ENCODE measurements at places on chromosomes 1 and 21.

DNA sequence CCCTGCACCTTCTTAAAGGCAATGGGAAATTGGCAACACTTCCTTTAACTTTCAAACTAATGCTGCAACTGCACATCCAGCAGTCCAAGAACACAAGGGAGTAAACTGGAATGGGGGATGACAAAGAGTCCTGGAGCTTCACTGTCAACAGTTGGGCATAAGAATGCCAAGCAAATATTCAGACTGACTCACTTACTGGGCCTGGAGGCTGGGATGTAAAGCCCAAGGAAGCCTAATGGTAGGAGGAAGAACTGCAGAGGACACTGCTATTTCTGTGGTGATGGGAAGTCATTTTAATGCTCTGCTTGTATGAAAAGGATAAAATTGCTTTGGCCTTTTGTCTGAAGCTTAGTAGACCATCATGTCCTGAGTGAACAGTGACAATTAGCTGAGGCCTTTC lies 15.7 kb upstream of the DMRTA2 start:
- DNase-seq: no peak

DNA sequence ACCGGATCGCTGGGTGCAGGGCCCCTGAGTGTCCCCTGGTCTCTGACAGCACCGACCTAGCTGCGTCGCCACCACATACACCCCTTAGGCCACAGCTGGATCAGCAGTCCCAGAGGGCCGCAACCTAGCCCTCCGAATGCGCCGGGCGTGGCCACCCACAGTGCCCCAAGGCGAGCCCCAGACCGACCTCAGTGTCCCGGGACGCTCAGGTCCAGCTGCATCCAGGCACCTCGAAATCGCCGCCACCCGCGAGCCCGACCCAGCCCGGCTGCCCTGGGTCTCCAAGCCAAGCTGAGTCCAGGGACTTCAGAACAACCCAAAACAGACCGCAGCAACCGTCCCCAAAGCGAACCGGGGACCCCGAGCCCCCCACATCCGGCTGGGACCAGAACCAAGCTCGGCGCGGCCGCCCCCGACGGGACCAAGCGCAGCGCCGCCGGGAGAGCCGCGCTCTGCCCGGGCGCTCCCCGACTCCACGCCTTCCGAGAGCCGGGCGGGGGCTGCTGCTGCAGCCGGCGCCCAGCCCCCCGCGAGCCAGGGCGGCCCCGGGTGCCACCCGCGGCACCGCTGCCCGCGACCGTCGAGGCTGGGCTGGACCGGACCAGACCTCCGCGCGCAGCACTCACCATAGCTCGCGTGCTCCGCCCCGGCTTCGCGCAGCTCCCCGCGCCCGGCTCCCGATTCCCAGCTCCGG lies 54.6 kb upstream of the ECE1 start:
- no peak for DNase-seq

GRCh38 chr1:117030271-117030877 lies 28.8 kb downstream of the CD101 start:
- no peak for DNase-seq

DNA sequence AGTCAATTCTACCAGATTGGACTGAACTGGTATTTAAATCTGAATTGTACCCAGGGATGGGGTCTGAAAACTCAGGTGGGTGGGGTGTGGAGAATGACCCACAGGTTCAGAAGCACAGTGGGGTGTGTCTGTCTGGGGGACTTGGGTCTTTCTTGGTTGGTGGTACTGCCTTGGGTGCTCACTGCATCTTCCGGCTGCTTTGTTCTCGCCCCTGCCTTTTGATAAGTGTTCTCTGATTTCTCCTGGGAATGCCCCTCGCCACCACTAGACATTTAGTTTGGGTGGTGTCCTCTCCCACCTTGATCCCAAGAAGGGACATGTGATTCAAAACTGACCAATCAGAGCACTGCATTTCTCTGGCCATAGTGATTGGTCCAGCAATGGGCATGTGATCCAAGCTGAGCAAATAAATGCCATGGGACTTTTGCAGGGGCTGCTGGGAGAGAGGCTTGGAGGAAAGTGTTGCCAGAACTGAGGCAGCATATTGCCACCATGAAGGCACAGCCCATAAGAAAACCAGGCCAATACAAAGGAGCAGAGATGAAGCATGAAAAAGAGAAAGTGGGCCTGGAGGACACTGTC lies 270.5 kb downstream of the NPHP4 start:
- no peak for DNase-seq

DNA sequence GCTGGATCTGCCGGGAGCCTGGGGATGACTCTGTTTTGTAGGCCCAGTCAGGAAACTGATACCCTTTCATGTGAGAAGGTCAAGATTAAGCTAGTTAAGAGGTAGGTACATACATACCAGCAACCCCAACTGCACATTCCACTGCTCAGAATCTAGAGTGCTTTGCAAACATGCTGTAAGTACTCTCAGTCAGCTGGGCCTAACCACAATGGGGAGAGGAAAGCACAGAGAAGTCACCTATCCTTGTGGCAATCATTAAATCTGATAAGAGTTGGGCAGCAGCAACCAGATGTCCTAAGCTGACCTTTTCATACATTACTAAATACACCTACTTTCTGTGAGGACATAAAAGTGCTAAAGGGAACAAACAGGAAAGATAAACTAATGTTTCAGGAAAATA lies 2.5 kb downstream of the ETV3 start:
- no peak for DNase-seq

GRCh38 chr21:19026911-19027310 lies 623.3 kb upstream of the TMPRSS15 start:
- DNase-seq: no peak
